ENCODE measurements at places on chromosomes 4 and X.

- DNase-seq: no peak
These were observed 192.5 kb upstream of the TTC29 start for GRCh38 chr4:147138171-147138570.

- no peak for DNase-seq
These were observed 136.0 kb downstream of the UGT8 start for GRCh38 chr4:114734594-114734993.

DNA sequence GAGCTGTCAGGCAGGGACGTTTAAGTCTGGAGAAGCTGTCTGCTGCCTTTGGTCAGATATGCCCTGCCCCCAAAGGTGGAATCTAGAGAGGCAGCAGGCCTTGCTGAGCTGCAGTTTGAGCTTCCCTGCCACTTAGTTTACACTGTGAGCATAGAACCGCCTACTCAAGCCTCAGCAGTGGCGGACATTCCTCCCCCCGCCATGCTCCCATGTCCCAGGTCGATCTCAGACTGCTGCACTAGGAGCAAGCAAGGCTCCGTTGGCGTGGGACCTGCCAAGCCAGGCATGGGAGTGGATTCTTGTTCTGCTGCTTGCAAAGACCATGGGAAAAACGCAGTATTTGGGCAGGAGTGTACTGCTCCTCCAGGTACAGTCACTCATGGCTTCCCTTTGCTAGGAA, 24.3 kb downstream of the PLK4 start:
- no peak for DNase-seq

DNA sequence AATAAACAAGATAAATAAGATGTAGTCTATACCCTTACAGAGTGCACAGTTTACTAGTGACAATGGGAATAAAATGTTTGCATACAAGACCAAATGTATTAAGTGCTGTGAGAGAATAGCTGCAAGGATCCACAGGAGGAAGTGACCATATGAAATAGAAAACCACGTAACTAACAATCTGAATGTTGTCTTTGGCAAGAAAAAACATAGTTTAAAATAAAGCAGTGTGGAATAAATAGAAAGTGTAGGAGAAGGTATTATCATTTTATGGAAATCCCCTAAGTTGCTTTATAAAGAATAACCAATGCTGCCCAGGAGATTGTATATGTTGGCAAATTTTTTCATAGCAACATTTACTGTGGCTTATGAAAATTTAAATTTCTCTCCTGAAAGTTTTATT, 116.1 kb downstream of the PCDH7 start:
- no peak for DNase-seq

DNA sequence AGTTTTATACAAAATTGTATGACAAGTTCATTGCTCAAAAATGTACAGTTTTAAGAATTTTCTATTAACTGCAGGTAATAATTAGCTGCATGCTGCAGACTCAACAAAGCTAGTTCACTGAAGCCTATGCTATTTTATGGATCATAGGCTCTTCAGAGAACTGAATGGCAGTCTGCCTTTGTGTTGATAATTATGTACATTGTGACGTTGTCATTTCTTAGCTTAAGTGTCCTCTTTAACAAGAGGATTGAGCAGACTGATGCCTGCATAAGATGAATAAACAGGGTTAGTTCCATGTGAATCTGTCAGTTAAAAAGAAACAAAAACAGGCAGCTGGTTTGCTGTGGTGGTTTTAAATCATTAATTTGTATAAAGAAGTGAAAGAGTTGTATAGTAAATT, 131.0 kb downstream of the TET2 start:
- DNase-seq: no peak

DNA sequence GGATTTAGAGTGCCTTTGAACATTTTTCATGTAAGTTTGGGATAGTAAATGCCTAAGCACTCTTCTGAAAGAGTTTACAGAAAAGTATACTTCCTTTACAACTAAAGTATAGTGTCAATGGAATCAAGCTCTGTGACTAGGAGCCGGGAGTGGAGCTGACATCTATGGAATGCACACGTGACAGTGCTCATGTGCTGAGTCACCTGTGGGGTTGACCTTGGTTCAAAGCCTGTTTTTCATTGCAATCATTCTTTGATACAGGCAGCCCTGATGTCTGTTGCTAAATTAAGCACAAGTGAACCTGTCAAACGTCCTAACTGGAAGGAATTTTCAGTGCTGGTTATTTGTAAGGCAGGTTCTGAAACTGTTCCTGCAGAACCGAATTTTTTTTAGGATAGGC, 82.5 kb downstream of the GPAT3 start:
- DNase-seq: no peak

GRCh38 chr4:1116838-1117237, 3.5 kb upstream of the RNF212 start:
- DNase-seq: no peak

DNA sequence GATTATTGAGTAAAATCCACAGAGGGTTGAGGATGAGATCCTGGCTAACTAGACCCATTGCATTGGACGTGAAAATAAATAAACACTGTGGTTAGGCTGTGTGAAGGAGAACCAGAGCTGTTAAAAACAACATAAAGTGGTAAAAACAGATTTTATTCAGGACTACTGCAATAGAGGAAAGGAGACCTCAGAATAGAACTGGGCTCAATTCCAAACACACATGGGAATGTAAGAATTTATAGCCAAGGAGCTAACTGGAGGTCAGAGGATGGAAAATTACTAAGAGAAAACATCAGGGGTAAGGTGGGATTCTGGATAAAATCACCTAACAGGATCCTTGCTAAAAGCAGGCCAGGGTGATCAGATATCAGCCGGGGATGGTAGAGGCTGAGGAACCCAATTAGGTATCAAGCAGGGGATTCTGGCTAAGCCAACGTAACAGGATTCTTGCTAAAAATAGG, 112.4 kb downstream of the RNF150 start:
- no peak for DNase-seq

- DNase-seq: no peak
These were observed 248.1 kb downstream of the OPHN1 start for GRCh38 chrX:68185161-68185560.

GRCh38 chr4:123869286-123870215, 473.0 kb downstream of the SPRY1 start:
- DNase-seq: no peak

DNA sequence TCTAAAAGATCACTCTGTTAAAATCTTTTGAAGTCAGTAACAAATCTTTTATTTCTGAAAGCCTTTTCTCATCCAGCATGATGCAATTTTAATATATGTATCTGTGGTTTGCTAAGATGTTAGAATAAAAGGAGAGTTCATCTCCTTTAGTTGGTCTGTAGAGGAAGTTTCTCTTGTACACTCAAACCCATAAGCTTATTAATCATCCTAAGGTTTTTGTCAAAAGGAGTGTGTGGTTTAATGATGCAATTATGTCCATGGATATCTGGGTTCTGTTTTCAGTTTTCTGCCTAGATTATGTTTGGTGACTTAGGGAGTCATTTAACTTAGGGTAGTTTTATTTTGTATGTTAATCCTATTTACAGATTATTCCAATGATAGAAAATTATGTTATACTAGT, 52.1 kb upstream of the NDST4 start:
- no peak for DNase-seq

Data from stimulated activated CD4-positive, alpha-beta T cell treated with anti-CD3 and anti-CD28 coated beads, Interleukin-4, amount 100 ng/mL, for 4 hours (primary cell).